ENCODE measurements at places on chromosomes 1 and 21. TPM values are rescaled to one million over a fixed set of nuclear protein-coding genes. Genes with fewer than 3 reads are reported as not detected.

DNA sequence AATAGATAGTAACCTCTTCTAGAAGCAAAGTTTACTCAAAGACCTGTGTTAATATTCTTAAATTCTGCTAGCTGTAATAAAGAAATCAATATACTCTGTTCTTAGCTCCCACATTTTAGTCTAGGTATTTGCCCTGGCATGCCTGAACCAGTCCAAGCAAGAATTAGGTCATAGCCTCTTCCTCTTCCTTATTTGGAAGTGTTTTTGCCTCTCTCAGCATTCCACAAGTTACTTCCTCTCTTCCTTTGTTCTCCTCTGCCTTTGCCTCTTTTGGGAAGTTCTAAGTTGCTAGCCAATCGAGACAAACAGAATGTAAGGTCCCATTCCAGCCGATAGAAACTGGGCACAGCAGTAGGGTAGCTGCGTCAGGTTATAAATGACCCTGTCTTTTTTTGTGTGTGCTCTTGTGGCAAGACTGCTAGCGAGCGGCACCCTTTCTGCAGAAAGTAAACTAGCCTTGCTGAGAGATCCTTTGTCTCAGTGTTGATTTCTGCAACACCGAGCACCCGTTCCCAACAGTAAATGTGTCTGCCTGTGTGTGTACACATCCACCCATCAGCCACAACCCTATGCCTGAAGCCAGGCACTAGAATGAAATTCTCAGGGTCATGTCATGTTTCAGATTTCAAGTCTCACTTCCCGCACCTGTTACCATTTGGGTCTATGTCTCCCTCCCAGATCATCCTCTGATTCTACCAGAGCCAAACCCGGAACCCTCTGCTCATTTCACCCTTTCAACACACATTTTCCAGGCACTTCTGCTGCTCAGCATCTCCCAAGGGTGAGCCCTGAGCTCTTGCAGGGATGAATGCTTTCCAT, 37.5 kb downstream of the LRRC3 start:
- no peak for DNase-seq

DNA sequence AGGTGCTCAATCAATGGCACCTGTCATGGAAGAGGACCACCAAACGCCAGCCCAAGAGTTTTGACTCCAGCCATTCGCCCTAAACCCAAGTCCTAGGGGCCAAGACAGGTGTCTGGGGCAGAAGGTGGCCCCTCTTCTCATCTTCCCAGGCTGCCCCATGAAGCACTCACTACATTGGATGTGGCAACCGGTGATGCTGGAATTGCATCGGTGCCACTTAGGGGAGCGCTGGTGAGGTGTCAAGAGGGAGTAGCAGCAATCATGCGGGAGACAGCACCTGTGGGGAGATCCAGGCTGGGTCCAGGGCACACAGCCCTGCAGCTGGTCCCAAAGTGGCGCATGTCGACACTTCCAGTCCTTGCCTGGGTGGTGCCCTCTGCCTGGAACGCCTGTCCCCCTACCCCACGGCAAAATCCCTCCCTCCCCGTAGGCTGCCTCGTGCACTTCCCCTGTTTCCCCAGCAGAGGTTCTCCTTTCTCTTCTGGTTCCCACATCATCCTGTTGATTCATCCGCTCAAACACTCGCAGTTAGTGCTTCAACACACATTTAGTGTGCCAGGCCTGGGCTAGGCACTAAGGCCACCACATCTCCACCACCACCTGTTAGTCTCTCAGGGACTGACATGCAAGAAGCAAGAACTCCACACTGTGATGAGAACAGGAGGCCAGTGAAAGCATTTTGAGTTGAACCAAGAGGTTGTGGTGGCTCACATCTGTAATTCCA, 18.5 kb downstream of the PLA2G2D start:
- DNase-seq, result peak; percentile 70

DNA sequence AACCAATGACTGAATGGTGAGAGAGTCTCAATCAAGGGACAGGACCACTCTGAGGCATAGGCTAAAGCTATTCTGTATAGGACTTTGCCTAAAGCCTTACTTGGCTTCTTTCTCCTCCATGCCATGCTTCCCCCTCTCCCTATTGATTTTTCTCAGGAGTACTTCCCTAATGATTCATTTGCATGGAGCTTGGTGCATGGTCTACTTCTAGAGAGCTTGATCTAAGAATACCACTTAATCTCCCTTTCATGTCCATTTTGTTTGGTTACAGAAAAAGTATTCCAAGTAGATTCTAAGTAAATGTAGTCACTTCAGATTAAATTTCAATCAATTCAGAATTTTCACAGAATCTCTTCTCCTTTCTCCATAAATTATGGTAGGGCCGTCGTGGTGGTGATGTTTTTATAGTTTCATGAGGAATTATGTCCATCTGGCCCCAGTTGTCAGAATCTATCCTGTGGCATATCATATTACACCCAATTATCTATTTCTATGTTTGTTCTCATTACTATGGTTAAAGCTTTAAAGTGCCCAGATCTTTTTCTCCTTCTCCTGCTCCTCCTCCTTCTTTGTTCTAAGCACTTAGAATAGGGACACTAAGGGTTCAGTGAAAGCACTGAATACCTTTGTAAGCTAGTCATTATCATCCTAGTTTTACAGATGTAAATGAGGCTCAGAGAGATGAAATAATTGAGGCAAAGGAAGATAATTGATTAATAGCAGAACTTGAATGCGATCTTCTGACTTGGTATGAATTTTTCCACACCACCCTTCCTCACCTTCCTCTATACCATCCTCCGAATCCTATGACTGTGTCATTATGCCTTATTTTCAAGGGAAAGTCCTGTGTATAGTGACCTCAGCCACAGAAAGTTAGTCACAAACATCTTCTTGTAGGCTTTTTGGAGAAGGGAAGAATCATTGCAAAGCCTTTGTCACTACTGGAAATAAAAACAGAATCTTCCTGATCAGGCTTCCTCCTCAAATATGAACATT, 85.6 kb upstream of the ZRANB2 start:
- DNase-seq, result no peak

DNA sequence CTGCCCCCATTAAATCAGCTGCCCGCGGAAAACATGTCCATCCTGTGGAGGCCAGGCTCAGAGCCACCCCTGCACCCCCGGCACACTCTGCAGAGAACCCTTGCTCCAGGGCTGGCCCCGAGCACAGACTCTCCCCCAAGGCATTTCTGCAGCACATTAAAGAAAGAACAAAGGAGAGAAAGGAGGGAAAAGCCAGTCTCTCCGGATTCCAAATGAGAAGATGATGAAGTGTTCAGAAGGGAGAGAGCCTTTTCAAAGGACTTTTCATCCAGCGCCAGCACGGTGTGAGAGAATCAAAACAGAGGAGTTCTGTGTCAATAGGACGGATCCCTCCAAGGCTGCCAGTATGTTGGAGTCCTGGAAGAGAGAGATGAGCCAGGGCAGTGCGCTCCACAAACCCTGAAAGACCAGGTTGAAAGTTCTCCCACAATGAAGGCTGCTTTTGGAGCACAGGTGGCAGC, 498.3 kb downstream of the NPHP4 start:
- no peak for DNase-seq

The CCDC17 gene
- 0.31 TPM for polyA plus RNA-seq

The KIAA1614 gene
- polyA plus RNA-seq, result 1.2 TPM

The TOMM40L gene
- polyA plus RNA-seq, result 11.9 TPM

Measured in SK-N-SH (cell line).